Natural killer cell treated with Interleukin-12 subunit alpha and Interleukin-12 subunit beta and Interleukin-15 and Interleukin-18, amount 100 ng/mL, for 72 hours (primary cell): ENCODE measurements at places on chromosomes 6 and 20. TPM values are rescaled to one million over a fixed set of nuclear protein-coding genes. Genes with fewer than 3 reads are reported as not detected.

APOM gene
- 1.3 TPM for total RNA-seq

FAM217A gene
- total RNA-seq = not detected

GRCh38 chr6:42025066-42025844, 25.1 kb upstream of the TAF8 start:
- peak overlapping the region; percentile 47 for H3K4me3 ChIP-seq
- no peak for DNase-seq
- peaks cover 82% of the 10 kb centered on the region for H3K4me1 ChIP-seq
- H3K27ac ChIP-seq = peak overlapping the region; percentile 98
- no peaks in the 10 kb centered on the region for H3K27me3 ChIP-seq

GRCh38 chr6:25972902-25973301, 10.3 kb downstream of the TRIM38 start:
- no peaks in the 10 kb centered on the region for H3K27me3 ChIP-seq
- no peak overlapping the region for H3K27ac ChIP-seq
- no peak for DNase-seq
- no peak overlapping the region for H3K4me3 ChIP-seq
- peaks cover 56% of the 10 kb centered on the region for H3K36me3 ChIP-seq

DNA sequence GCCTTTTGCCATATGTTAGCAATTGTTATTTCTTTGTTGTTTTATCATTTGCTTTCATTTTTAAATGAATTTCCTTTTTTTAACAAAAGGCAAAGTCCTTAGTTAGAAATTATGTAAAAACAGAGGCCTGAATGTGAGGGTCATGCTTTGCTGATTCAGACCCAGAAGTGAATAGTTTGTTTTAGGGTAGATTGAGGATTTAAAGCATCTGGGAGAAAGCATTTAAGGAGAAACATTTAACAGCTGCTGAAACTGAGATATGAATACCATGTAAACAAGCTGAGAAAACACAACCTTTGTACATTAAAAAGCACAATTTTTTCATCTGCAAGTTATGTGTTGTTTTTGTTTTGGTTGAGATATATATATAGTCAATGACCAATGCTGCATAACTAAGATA, 8.0 kb downstream of the HTR1B start:
- H3K27me3 ChIP-seq = no peaks in the 10 kb centered on the region
- H3K36me3 ChIP-seq = no peaks in the 10 kb centered on the region
- no peak for DNase-seq
- H3K4me1 ChIP-seq = no peaks in the 10 kb centered on the region
- no peak overlapping the region for H3K27ac ChIP-seq

- peaks cover 4% of the 10 kb centered on the region for H3K27me3 ChIP-seq
- no peak for DNase-seq
- no peaks in the 10 kb centered on the region for H3K36me3 ChIP-seq
- no peak overlapping the region for H3K4me3 ChIP-seq
- peaks cover 2% of the 10 kb centered on the region for H3K4me1 ChIP-seq
Observed at GRCh38 chr20:19908576-19908975, 108.6 kb upstream of the NAA20 start.
